NCI-H1092 (cell line): ENCODE measurements at places on chromosomes 2 and 18.

DNA sequence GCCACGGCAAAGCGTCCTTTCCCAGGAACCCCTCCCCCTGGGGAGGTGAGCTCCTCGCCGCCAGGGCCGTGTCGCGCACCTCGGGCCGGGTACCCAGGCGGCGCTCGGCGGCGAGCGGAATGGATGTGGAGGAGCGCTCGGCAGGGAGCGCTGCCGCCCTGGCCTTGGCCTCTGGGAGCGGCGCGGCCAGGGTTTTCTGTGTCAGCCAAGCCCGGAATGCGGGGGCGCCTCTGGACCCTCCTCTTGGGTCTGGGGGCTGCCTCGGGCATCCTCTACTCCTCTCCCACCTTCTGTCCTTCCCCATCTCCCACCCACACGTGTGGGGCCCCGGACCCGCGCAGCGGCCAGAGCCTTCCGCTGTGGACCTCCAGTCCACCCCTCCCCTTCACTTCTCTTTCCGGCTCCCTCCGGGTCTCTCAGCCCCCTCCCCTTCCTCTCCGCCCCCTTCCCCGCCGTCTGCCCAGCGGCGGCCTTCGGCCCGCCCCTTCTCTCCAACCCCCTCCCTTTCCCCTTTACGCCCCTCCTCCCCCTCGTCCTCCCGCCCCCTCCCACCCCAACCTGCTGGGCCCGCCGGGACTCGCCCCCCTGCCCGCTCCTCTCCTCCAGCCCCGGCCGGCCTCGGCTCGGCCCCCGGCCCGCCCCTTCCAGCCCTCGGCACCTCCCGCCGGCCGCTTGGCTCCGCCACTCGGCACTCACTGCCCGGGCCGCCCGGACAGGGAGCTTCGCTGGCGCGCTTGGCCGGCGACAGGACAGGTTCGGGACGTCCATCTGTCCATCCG is at the start of gene MERTK:
Gene MERTK (plus strand): TSS at position 684 of the 779 bp plus-strand sequence. CDS start 129 bp downstream, outside the sequence.
- DNase-seq: peak; percentile 26

DNA sequence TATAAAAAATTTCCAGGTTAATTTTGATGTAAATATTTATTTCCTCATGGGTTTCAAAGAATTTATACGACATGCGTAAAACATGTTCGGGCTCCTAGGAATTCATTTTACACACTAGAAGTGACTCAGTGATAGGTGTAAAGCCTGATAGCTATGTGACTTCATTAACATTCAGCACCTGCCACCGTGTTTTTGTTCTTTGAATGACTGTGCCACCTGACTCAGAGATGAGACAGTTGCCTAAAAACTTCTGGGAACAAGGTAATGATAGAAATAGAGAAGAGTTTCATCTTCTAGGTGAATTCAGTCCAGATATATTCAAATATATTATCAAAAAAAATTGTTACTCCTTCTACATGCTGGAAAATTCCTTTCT is 10.0 kb downstream of the IL1R2 start:
- no peak for DNase-seq

GRCh38 chr2:176843208-176843607 is 369.4 kb upstream of the HNRNPA3 start:
- no peak for DNase-seq

DNA sequence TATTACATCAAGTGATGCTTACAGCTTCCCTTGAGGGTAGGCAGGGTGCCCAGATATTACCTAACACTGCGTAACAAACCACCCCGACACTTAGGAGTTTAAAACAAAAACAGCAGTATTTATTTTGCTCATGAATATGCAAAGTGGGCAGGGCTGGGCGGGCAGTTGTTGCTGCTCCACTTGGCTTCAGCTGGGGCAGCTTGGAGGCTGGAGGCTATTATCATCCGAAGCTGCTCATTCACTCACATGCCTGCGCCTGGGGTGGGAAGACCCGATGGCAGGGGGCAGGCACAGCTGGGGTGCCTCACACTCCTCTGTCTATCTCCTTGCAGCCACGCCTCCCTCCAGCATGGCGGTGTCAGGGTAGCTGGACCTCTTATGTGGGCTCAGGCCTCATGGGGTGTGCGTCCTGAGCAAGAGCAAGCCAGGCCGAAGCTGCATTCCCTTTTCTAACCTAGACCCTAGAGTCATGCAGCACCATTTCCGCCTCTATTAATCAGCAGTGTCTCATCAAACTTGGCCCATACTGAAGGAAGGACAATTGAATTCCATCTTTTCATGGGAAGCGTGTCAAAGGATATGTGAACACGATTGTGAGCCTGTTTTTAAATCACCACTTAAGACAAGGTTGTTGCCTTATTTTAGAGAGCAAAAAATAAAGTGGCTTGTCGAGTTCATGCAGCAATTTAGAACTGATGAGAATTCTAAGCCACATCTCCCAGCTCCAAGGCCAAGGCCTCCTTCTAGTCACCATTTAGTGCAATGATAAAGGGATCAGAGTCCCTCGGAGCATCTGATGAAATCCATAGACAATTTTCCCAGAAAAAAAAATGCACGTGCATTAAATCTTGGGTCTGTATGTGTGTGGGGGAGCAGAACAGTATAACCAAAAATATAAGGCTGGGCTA is 54.9 kb downstream of the SDC1 start:
- no peak for DNase-seq

- no peak for DNase-seq
These were observed 35.7 kb downstream of the NOL10 start for GRCh38 chr2:10654069-10654468.

GRCh38 chr2:191797500-191797899 is 49.4 kb downstream of the CAVIN2 start:
- DNase-seq: no peak

DNA sequence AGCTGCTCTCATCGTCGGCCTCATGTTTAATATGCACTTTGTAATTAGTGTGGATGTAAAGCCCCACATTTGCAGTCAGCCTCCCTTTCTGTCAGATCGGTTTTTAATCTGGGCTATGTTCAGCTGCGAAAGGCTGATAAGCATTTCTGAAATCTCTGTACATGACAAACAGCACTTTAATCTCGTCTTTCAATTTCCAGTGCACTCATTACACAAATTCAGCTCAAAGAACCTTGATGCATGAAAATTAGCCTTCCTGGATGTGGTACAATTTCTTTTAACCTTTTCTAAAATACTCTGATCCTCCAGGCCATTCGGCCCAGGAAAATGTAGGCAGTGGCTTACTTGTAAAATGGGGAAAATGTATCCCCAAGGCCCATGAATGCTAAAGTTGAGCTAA is 265.1 kb downstream of the RND3 start:
- DNase-seq: no peak

GRCh38 chr18:79400591-79401381 is 5.1 kb downstream of the NFATC1 start:
- DNase-seq: no peak

DNA sequence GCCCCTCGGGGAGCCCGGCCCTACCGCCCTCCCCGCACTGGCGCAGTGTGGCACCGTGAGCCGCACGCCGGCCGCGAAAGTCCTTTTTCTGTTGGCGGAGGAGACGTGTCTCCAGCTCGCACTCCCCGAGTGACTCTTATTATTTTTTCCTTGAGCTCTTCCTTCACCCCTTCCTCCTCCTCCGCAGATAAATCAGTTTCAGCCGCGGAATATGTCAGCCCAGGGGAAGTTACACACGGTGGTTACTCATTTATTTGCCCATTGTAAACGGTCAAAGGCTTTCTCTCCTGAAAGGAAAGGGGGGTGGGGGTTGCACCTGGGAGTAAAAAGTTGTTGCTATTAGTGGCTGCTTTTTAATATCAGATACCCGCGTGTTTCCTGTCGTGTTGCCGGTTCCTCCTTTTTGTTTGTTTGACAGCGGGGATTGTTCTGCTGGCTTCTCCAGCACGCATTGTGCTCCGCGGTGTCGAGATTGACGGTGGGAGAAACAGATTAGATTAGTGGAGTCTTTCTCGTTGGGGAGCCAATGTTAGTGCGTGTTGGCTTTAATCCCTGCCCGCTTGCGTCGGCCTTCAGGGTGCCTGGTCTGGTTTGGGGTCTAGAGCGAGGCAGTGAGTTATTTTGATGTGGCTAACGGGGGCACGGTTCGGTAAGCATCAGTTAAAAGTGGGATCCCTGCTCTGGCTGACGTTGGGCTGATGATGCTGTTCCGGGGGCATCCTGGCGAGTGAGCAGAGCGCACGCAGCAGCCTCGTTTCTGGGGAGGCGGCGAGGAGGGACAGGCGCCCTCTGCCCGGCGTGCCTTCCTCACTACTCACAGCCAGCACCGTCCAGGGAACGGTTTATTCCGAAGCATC is 1.6 kb downstream of the CRIM1 start:
- no peak for DNase-seq

- no peak for DNase-seq
These were observed 14.9 kb downstream of the L3MBTL4 start for GRCh38 chr18:6399776-6400175.
